ENCODE measurements at places on chromosomes 12 and 14.

DNA sequence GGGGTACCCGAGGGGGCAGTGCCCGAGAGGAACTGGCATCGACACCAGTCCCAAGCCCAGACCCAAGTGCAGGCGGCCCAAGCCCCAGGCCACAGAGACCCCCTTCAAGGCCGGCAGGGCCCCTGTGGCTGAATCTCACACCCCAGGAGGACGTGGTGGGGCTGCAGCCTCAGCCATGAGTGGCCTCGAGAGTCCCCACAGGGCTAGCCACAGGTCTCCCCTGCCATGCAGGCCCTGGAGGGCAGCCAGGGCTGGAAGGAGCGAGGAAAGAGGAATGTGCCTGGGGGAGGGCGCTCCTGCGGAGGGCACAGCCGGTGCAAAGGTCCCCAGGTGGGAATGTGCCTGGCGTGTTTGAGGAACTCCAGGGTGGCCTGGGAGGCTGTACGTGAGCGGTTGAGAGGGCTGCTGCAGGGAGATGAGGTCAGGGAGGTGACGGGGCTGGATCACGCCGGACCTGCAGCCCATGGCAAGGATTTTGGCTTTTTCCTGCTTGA lies 86.1 kb downstream of the NCOR2 start:
- DNase-seq: no peak

GRCh38 chr14:24673059-24673458 lies 39.1 kb upstream of the GZMB start:
- DNase-seq: no peak

GRCh38 chr14:50410921-50411320 lies 14.2 kb upstream of the CDKL1 start:
- no peak for DNase-seq

DNA sequence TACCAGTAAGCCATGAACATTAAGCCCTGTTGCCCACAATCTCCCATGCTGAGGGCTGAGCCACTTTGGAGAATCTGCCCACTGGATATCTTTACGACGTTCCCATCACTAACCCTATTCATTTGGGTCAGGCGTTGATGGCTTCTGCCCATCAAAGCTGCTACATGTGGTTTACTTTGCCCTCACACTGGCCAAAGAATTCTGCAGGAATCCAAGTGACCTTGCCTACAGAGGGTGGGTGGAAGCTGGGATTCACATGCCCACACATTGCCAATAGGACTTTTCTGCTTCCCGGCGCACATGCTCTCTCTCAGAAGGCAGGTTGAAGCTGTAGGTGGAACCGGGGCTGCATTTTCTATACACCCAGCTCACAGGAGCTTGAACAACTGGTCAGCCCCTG lies 28.3 kb downstream of the OAS2 start:
- DNase-seq: no peak

- DNase-seq: no peak
Observed at GRCh38 chr12:46578190-46578982, 205.8 kb upstream of the SLC38A2 start.

DNA sequence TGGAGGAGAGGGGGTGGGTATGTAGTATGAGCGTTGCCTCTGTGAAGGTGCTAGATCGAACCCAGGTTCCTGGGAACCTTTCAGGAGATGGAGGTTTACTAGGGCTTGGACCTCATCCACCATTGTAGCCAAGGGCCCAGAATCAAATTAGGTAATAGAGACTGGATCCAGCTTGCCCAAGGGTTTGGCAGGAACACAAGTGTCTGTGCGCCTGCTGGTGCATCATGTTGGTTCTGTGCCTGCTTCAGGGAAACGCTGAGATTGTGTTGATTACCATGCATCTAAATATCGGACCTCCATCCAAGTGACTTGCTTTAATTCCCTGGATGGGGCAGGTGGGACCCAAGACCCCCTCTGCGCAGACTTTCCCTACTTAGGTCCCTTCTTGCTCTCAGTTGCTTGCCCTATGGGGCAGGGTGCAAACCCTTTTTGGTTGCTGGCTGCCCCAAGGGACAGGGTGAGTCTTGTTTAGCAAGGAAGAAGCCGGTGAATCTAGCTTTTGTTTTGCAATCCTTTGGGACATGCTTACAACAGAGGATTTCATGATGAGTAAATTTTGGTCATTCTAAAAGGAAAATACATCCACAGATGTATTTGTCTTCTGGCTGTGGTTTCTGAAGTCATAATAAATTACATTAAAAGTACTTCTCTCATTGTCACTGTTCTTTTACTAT lies 189.8 kb upstream of the PRICKLE1 start:
- DNase-seq: no peak

- DNase-seq: no peak
Observed at GRCh38 chr12:118850244-118850825, 131.0 kb upstream of the SRRM4 start.

- no peak for DNase-seq
Observed at GRCh38 chr12:12032260-12032791, 38.4 kb upstream of the BCL2L14 start.

DNA sequence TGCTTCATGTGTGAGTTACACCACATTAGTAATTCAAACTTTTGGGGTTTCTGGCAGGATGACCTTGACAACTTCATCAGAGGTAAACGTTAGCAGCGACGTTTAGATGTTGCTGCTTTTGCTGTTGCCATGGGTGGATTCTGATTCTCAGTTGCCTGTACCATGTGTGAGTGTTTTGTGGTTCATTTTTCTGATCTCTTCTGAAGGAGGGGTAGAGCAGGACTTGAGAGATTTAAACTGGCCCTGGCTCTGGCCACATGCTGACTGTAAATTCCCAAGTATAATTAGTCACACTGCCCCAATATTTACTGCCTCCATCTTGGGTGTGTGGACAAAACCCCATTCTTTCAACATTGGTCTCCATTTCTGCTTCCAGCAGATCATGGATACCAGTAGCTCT lies 110.4 kb downstream of the ETV6 start:
- no peak for DNase-seq

- no peak for DNase-seq
Observed at GRCh38 chr12:34219046-34219770, 196.9 kb downstream of the ALG10 start.

GRCh38 chr14:50148799-50149198 lies 32.4 kb upstream of the VCPKMT start:
- DNase-seq: no peak
